ENCODE measurements at places on chromosomes 13 and 19.

- H3K4me3 ChIP-seq: no peak overlapping the region
- no peak overlapping the region for H3K27ac ChIP-seq
- H3K27me3 ChIP-seq: no peaks in the 10 kb centered on the region
- DNase-seq: no peak
- H3K36me3 ChIP-seq: no peaks in the 10 kb centered on the region
Observed at GRCh38 chr13:37403776-37404527, 194.6 kb downstream of the POSTN start.

GRCh38 chr13:106042996-106043581, 492.4 kb downstream of the EFNB2 start:
- H3K27me3 ChIP-seq: no peaks in the 10 kb centered on the region
- H3K4me3 ChIP-seq: no peak overlapping the region
- H3K36me3 ChIP-seq: no peaks in the 10 kb centered on the region
- no peaks in the 10 kb centered on the region for H3K4me1 ChIP-seq

- no peaks in the 10 kb centered on the region for H3K36me3 ChIP-seq
- H3K4me1 ChIP-seq: no peaks in the 10 kb centered on the region
- no peaks in the 10 kb centered on the region for H3K27me3 ChIP-seq
- no peak for DNase-seq
- no peak overlapping the region for H3K4me3 ChIP-seq
Observed at GRCh38 chr13:97736436-97736835, 217.0 kb upstream of the IPO5 start.

GRCh38 chr19:49229416-49229815, 71.8 kb downstream of the TRPM4 start:
- DNase-seq: no peak
- H3K4me3 ChIP-seq: no peak overlapping the region
- H3K27me3 ChIP-seq: no peaks in the 10 kb centered on the region
- no peaks in the 10 kb centered on the region for H3K4me1 ChIP-seq
- H3K27ac ChIP-seq: no peak overlapping the region

GRCh38 chr19:17604372-17605025, 49.0 kb downstream of the COLGALT1 start:
- H3K27ac ChIP-seq: no peak overlapping the region
- no peaks in the 10 kb centered on the region for H3K36me3 ChIP-seq
- H3K4me1 ChIP-seq: no peaks in the 10 kb centered on the region
- no peak overlapping the region for H3K4me3 ChIP-seq

DNA sequence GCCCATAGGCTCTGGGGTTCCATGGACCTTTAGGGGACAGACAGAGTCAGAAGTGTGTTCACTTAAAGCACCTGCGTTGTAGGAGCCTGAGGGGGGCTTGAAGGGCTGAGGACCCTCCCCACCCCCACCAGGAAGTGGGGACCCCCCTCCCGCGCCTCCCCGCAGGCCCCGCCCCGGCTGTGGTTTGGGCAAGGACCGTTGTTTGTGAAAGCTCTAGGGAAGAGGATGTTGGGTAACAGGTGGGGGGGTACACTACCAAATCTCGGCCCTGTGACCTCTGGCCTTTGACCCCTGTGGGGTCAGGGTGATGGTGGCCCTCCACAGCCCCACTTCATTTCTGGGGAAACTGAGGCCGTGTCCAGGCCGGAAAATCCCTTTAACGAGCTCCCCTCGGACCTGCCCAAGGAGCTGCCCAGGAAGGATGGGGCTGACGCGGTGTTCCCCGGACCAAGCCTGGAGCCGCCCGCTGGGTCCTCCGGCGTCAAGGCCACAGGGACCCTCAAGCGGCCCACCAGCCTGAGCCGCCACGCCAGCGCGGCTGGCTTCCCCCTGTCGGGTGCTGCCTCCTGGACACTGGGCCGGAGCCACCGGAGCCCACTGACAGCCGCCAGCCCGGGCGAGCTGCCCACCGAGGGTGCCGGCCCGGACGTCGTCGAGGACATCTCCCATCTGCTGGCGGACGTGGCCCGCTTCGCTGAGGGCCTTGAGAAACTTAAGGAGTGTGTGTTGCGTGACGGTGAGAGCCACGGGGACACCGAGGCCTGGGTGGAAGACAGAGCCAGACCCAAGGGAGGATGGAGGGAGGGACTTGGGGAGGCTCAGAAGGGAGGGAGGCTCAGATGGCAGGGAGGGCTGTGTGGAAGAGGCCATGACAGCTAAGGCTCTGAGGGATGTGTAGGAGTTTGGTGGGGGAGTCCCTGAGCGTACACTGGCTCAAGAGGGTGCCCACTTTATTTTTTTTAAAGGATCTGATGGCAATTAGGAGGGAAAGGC, 1.3 kb downstream of the ARHGAP45 start:
- H3K4me1 ChIP-seq: no peaks in the 10 kb centered on the region
- H3K36me3 ChIP-seq: no peaks in the 10 kb centered on the region
- H3K27me3 ChIP-seq: no peaks in the 10 kb centered on the region

GRCh38 chr13:70189981-70190380, 81.7 kb upstream of the KLHL1 start:
- DNase-seq: no peak
- no peaks in the 10 kb centered on the region for H3K4me1 ChIP-seq
- no peaks in the 10 kb centered on the region for H3K36me3 ChIP-seq
- H3K27ac ChIP-seq: no peak overlapping the region

- H3K4me3 ChIP-seq: no peak overlapping the region
- H3K27ac ChIP-seq: no peak overlapping the region
- H3K27me3 ChIP-seq: no peaks in the 10 kb centered on the region
Observed at GRCh38 chr13:26225896-26226617, 3.9 kb upstream of the RNF6 start.

DNA sequence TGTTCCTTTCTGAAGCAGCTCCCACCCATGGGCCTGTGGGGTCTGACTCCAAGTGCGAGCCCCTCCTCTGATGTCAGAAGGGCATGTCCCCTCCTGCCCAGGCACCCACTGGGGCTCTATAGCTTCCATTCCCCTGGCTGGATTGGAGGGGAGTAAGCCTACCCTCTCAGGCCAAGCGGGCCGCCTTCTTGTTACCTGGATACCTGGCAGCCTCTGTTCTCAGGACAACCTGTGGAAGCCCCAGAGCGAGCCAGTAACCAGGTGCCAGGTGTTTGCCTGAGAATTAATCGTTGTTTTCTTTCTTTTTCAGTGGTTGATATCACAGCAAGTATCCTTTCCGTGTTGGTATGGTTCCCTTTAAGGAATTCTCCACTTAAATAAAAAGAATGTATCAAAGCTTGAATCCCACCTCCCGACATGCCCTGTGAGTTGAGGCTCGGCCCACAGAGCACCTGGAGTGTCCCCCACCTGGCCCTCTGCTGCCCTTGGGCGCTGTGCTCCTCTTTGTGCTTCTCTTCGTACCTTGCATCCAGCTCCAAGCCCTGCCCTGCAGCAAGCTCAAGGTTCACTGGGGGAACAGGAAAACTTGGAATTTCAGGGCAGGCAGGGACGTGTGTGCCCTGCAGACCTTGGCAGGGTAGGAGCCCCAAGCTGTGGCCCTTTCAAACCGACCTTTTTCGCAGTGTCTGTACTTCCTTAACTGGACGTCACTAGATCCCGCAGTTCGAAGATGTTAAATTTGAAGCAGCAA, 15.0 kb downstream of the MAU2 start:
- H3K27ac ChIP-seq: no peak overlapping the region
- DNase-seq: no peak
- no peaks in the 10 kb centered on the region for H3K27me3 ChIP-seq
- no peaks in the 10 kb centered on the region for H3K36me3 ChIP-seq

DNA sequence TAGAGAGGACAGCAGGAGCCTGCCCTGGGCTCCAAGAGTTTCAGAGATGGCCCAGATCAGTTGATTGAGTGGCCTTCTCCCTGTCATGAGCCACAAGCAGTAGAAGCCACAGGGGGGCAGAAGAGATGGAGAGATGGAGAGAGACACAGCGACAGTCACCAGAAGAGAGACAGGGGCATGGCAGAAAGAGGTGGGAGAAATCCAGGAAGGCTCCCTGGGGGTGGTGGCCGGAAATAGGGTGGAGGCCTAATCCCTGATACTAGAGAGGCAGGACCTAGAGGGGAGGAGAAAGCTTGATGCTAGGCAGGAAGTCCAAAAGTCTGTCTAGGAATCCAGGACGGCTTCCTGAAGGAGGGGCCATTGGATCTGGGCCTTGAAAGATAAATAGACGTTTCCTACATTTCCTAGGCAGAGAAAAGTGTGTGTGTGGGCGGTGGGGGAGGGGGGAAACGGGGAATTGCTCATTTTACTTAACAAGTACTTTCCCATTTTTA, 9.6 kb upstream of the TPM4 start:
- H3K27me3 ChIP-seq: no peaks in the 10 kb centered on the region
- H3K27ac ChIP-seq: peak overlapping the region; percentile 21
- DNase-seq: peak; percentile 42
- H3K4me3 ChIP-seq: no peak overlapping the region
- H3K36me3 ChIP-seq: no peaks in the 10 kb centered on the region
- H3K4me1 ChIP-seq: no peaks in the 10 kb centered on the region

GRCh38 chr19:47186446-47187334, 44.3 kb downstream of the BBC3 start:
- DNase-seq: no peak
- H3K36me3 ChIP-seq: no peaks in the 10 kb centered on the region
- H3K4me3 ChIP-seq: no peak overlapping the region
- no peaks in the 10 kb centered on the region for H3K27me3 ChIP-seq
- H3K27ac ChIP-seq: no peak overlapping the region
- H3K4me1 ChIP-seq: no peaks in the 10 kb centered on the region

DNA sequence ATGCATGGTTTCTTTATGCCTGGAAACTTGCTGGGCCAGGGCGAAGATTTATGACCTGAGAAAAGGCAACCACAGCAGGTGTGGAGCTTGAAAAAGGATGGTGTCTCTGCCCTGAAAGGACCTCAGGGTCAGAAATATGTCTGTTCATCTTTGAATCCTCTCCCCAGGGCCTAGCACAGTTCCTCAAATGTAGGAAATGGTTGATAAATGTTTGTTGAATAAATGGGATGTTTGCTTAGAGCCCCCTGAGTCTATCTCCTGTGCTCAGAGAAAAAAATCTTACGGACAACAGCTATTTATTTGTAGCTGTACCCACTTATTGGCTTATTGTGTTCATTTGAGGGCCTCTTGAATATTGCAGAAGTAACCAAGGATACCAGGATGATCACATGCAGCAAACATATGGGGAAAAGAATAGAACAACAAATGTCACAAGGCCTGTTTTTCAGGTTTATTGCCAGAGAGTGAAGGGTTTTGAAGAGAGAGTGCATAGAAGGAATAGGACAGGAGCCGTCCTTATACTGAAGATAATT, 114.5 kb downstream of the KLF5 start:
- H3K4me3 ChIP-seq: no peak overlapping the region
- no peak for DNase-seq
- no peaks in the 10 kb centered on the region for H3K27me3 ChIP-seq
- no peak overlapping the region for H3K27ac ChIP-seq
- H3K36me3 ChIP-seq: no peaks in the 10 kb centered on the region

- peak overlapping the region; percentile 59 for H3K27ac ChIP-seq
- DNase-seq: peak; percentile 99
- no peaks in the 10 kb centered on the region for H3K27me3 ChIP-seq
- H3K4me3 ChIP-seq: peak overlapping the region; percentile 54
Observed at GRCh38 chr19:48713864-48714755, 5.4 kb downstream of the MAMSTR start.

DNA sequence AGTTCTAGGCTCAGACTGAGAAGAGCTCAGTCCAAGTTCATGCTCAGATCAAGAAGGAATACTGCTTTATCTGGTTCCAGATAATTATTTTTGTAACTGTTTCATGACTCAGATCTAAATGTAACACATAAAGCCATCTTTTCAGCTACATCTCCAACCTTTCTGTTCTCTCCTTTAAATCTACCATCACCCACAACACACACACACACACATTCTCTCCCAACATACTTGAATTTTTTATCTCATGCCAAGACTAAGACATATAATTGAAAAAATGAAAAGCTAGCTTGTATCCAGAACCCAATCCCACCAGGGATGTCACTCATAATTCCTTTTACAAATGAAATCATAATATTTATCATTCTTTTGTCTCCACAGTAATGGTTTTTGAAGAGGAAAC, 7.6 kb downstream of the KATNAL1 start:
- H3K4me1 ChIP-seq: no peaks in the 10 kb centered on the region
- no peak overlapping the region for H3K4me3 ChIP-seq
- no peak for DNase-seq
- H3K36me3 ChIP-seq: no peaks in the 10 kb centered on the region
- no peaks in the 10 kb centered on the region for H3K27me3 ChIP-seq

DNA sequence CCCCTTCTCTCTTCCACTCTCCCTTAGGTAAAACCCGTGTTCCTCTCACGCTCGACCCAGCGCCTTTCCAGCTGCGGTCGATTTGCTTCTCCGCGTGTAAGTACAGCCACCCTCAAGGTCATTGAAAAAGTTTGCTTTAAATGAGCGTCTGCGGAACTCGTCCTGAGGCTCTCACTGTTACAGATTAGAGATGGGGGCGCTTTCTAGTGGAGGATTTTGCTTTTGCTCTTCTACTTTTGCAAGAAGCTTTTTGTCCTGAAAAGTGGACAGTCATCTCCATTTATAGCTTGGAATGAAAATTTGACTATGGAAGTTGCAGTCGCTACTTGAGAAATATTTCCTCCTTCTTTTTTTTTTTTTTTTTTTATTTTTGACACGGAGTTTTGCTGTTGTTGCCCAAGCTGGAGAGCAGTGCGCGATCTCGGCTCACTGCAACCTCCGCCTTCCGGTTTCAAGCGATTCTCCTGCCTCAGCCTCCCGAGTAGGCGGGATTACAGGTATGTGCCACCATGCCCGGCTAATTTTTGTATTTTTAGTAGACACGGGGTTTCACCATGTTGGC, 595 bp upstream of the RAB20 start:
- peak overlapping the region; percentile 96 for H3K4me3 ChIP-seq
- H3K36me3 ChIP-seq: no peaks in the 10 kb centered on the region
- no peak for DNase-seq
- no peaks in the 10 kb centered on the region for H3K4me1 ChIP-seq
- peak overlapping the region; percentile 90 for H3K27ac ChIP-seq

GRCh38 chr13:39052944-39053343, 14.7 kb downstream of the NHLRC3 start:
- H3K27ac ChIP-seq: no peak overlapping the region
- H3K4me3 ChIP-seq: no peak overlapping the region
- DNase-seq: no peak
- no peaks in the 10 kb centered on the region for H3K36me3 ChIP-seq

DNA sequence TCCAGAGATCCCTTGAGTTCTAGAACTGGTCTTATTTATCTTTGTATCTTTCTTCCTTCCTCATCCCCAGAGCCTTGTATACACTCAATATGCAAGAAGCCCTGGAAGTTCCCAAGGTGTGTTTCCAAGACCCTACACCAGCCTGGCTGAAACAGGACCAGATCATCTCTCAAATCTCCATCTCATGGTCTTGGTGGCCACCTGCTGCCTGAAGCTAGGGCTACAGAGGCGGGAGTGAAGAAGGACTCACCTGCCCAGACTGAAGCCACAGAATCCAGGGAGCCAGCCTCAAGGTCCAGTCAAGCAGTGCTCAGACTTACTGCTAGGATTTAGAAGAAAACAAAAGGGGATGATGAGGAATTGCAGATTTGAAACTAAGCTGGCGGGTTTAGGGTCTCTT, 6.1 kb upstream of the CYSLTR2 start:
- no peak overlapping the region for H3K27ac ChIP-seq
- H3K4me3 ChIP-seq: no peak overlapping the region
- no peak for DNase-seq
- no peaks in the 10 kb centered on the region for H3K36me3 ChIP-seq

- peak overlapping the region; percentile 85 for H3K27ac ChIP-seq
- peak; percentile 67 for DNase-seq
- H3K4me1 ChIP-seq: no peaks in the 10 kb centered on the region
- no peaks in the 10 kb centered on the region for H3K27me3 ChIP-seq
- no peak overlapping the region for H3K4me3 ChIP-seq
Observed at GRCh38 chr13:32415019-32415418, 12.9 kb downstream of the N4BP2L1 start.
